ENCODE measurements at places on chromosomes 5 and 9. TPM values are rescaled to one million over a fixed set of nuclear protein-coding genes. Genes with fewer than 3 reads are reported as not detected.

DNA sequence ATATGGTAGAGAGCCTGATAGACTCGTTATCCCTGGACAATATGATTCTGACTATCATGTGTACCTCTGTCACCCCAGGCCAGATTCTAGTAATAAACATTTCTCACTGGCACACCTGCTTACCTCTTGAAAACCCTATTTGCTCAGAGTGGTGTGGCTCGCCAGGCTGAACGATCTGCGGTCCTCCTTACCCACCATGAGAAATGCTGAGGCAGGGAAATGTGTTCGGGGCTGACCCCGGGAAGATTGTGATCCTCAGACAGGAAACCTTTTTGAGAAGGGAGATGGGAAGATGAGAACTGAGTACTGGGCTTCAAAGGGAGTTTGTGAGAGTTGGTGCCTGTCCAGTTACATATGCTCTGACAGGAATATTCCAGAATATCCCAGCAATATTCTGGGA lies 10.7 kb upstream of the PRXL2C start:
- no peak for DNase-seq

Gene AQP3
- 8.4 TPM for total RNA-seq

GRCh38 chr5:66329078-66329477 lies 185.0 kb downstream of the SREK1 start:
- DNase-seq: no peak

DNA sequence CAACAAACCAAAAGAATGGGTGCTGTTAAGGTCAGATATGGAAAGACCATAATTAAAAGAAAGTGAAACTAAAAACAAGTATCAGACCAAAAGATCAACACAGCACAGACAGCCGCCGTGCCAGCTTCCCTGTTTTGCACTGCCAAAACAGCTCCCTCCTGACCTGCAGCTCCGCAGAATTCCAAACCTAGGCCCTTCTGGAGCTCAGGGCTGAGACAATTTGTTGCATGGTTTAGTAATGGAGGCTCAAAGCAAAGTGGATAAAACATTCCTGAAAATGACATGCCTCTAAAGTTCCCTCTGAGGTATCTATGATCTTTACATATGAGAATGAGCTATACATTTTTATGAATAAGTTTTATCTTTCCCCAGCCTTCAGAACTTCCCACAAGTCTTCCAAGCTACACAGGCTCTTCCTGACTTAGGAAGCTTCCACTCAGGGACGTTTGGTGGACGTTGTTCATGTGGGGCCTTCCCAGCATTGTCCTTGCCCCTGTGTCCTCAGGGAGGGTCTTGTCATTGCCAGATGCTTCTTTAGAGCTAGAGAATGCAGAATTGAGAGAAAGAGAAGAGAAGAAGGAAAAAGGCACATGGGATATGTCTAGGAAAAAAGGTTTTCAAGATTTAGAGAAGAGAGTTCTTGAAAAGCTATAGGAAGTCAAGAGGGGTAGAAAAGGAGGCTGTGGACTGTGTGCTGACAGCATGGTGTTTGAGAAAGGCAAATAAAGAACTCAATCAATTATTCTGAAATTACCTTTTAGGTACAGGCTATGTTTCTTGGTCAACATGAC lies 28.4 kb upstream of the SSBP2 start:
- peak; percentile 78 for DNase-seq

Gene DNAJB5
- 1.2 TPM for total RNA-seq

DNA sequence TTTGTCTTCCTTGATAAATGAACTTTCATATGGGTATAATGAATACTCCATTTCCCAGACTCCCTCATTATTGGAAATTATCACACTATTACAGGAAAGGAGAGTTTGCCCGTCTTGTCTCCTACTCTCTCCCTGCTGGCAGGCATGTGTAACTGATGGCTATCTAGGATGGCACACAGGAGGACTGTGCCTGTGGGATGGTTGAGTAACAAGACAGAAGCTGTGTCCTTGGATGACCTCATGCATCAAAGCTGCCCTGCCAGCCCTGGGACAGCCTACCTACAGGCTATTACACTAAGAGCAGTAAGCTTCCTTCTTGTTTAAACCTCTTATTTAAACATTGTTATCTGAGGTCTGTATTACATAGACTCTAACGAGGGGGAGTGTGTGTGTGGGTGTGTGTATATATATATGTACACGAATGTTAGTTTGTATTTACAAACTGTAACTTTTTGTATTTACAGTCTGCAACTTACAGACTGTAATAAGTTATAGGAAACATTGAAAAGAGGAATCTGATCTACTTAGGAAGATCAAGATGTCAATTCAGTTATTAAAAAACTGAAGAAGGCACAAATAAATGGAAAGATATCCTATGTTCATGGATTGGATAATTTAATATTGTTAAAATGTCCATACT lies 247.6 kb upstream of the ACO1 start:
- no peak for DNase-seq

All from left colon (tissue), 2 donors.